ENCODE measurements at places on chromosomes 11 and 22. TPM values are rescaled to one million over a fixed set of nuclear protein-coding genes. Genes with fewer than 3 reads are reported as not detected.

DNA sequence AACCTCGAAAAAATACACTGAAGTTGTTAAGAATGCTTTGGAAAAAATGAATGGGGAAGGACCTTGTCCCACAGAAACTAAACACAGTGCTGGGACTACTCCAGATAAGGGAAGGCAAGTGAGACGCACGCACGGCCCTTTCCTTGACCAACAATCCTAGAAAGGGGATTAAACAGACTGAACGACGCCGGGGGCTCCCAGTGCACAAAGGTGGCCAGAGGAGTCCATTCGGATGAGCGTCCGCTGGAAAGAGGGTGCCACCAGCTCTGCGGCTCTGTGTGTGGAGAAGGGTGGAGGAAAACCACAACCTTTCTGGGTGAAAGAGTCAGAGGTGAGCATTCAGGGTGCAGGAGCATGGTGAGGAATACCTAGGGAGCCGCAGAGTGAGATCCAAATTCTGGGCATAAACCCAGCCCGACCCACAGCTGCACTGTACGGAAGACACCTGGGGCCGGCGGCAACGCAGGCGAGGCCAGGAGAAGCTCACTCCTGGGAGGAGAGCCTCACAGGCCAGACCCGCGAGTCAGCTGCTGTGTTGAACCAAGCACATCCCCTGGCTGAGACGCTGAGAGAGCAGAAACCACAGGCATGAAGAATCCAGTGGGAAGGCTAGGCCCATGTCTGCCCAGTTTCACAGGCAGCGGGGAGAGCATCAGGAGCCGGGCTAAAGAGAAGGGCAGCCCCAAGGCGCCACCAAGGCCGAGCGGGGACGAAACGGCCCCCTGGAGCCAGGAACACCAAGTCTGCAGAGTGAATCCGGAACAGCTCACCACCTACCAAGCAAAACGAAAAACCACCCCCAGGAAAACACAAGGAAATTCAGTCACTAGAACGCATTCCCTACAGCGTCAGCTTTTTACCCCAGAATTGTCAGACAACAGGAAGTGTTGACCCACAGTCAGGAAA, 177.1 kb downstream of the BRD1 start:
- no peak overlapping the region for H3K4me3 ChIP-seq
- H3K27ac ChIP-seq: no peak overlapping the region
- H3K27me3 ChIP-seq: no peaks in the 10 kb centered on the region
- no peaks in the 10 kb centered on the region for H3K36me3 ChIP-seq

- H3K36me3 ChIP-seq: no peaks in the 10 kb centered on the region
- no peaks in the 10 kb centered on the region for H3K4me1 ChIP-seq
- H3K27me3 ChIP-seq: no peaks in the 10 kb centered on the region
- H3K27ac ChIP-seq: no peak overlapping the region
Observed at GRCh38 chr22:27045103-27045947, 387.9 kb downstream of the MIAT start.

DNA sequence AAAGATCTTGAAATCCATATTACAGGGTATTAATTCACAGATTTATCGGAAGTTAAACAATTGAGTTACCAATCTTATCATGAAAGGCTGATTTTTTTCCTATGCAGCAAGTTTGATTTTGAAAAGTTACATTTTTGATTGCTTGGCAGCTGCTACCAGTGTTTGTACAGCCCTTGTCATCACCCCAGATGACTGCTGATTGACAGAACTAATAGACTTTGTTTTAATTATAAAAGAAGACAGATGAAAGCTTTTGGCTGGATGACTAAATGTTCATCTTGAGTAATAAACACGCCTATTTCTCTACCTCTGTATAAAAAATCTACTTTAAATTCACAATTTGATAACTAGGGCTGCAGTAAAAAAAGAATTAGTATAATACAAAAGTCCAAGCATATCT, 259.7 kb downstream of the TTC28 start:
- no peaks in the 10 kb centered on the region for H3K4me1 ChIP-seq
- no peaks in the 10 kb centered on the region for H3K27me3 ChIP-seq
- no peaks in the 10 kb centered on the region for H3K36me3 ChIP-seq
- no peak overlapping the region for H3K4me3 ChIP-seq

- H3K27me3 ChIP-seq: no peaks in the 10 kb centered on the region
- DNase-seq: no peak
- peaks cover 9% of the 10 kb centered on the region for H3K4me1 ChIP-seq
- H3K4me3 ChIP-seq: no peak overlapping the region
- H3K27ac ChIP-seq: no peak overlapping the region
Observed at GRCh38 chr22:29263791-29264276, 3.9 kb downstream of the RHBDD3 start.

DNA sequence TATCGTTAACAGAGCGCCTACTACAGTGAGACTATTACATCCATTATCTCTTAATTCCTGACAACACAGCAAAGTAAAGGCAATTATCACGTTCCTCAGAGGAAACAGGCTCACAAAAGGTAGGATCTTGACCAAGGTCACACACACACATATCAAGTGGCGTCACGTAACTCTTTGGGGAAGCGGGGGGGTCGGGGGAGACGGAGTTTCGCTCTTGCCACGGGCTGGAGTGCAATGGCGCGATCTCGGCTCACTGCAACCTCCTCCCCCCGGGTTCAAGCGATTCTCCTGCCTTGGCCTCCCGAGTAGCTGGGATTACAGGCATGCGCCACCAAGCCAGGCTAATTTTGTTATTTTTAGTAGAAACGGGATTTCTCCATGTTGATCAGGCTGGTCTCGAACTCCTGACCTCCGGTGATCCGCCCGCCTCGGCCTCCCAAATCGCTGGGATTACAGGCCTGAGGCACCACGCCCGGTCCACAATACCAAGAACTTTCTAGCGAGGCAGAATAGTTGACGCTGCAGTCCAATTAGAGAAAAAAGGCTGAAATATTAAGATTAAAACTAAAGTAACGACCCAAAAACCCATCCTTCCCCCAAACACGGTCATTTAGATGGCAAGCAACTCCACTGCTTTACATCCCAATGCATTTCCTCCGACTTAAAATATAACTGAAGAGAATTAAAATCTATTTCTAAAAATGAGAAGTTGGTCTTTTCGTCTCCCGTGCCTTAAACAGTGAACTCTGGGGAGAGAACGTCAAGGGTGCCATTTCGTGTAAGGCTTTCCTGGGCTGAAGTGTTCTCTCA, 1.2 kb downstream of the DDX17 start:
- H3K4me1 ChIP-seq: peaks cover 42% of the 10 kb centered on the region
- peaks cover 8% of the 10 kb centered on the region for H3K36me3 ChIP-seq
- H3K27ac ChIP-seq: peak overlapping the region; percentile 100
- no peaks in the 10 kb centered on the region for H3K27me3 ChIP-seq

DNA sequence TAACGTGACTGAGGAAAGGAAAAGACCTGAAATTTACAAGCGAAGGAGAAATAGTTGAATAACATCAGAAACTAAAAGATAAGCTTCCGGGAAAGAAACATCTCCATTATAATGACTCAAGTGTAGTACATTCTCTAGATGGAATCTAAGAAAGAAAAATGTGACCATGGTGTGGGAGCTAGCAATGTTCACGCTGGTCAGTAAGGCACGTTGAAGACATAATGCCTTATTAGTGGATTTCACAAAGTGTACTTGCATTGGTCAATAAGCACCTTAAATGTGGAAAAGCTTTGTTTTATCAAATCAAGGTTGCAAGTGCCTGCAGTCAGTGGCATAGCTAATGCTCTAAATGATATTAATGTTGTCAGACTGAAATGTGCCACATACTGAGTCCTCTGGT, 2.8 kb upstream of the LARGE1 start:
- H3K36me3 ChIP-seq: no peaks in the 10 kb centered on the region
- peaks cover 4% of the 10 kb centered on the region for H3K27me3 ChIP-seq
- peaks cover 14% of the 10 kb centered on the region for H3K4me1 ChIP-seq

- no peaks in the 10 kb centered on the region for H3K4me1 ChIP-seq
- DNase-seq: no peak
- H3K36me3 ChIP-seq: no peaks in the 10 kb centered on the region
- H3K27ac ChIP-seq: no peak overlapping the region
- no peaks in the 10 kb centered on the region for H3K27me3 ChIP-seq
Observed at GRCh38 chr11:122877732-122878131, 4.8 kb upstream of the JHY start.

Gene UBQLNL
- 0.60 TPM for total RNA-seq

DNA sequence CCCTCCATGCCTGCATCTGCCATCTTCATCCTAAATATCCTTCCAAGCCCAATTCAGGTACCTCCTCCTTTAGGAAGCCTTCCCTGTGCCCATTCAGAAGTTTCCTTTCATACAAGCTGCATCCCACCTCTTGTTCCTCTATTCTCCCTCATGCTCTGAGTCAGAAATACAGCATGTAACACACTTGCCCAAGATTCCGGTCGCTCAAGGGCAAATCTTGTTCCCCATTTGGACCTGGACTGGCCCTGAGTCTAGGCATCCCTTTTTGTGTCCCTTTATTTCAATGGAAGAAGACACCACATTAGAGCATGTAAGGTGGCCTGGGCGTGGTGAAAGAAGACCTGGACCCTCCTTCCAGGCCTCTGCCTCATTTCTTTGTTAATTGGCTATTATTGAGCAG, 38.5 kb downstream of the RTL6 start:
- no peaks in the 10 kb centered on the region for H3K27me3 ChIP-seq
- DNase-seq: no peak
- H3K4me3 ChIP-seq: no peak overlapping the region
- H3K36me3 ChIP-seq: no peaks in the 10 kb centered on the region

- no peak overlapping the region for H3K27ac ChIP-seq
- H3K36me3 ChIP-seq: no peaks in the 10 kb centered on the region
- peak; percentile 21 for DNase-seq
- no peaks in the 10 kb centered on the region for H3K27me3 ChIP-seq
- no peaks in the 10 kb centered on the region for H3K4me1 ChIP-seq
Observed at GRCh38 chr11:129766898-129767604, 48.6 kb upstream of the TMEM45B start.

GRCh38 chr11:14687943-14688627, 44.5 kb downstream of the PDE3B start:
- H3K4me1 ChIP-seq: peaks cover 16% of the 10 kb centered on the region
- DNase-seq: no peak
- no peak overlapping the region for H3K27ac ChIP-seq
- H3K4me3 ChIP-seq: no peak overlapping the region
- no peaks in the 10 kb centered on the region for H3K27me3 ChIP-seq

DNA sequence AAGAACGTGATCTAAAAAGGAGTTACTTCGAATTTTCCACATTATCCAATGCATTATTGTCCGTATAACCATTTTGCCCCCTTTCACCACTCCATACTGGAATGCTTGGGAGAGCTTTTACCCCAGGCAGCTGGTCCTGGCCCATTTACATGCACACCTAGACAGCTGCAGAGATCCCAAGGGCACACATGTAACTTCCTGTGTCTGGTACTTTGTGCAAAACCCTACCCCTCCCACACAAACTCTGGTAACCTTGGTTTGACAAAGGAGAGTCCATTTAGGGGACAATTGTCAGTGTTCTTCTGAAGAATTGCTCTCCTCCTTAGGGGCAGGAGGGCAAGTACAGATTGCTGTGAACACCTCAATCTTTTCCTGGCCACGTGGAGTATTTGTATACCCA, 57.3 kb upstream of the SORL1 start:
- H3K4me3 ChIP-seq: no peak overlapping the region
- no peaks in the 10 kb centered on the region for H3K27me3 ChIP-seq
- DNase-seq: no peak
- H3K27ac ChIP-seq: no peak overlapping the region
- H3K4me1 ChIP-seq: no peaks in the 10 kb centered on the region

Gene NPAT
- 41.4 TPM for total RNA-seq

DNA sequence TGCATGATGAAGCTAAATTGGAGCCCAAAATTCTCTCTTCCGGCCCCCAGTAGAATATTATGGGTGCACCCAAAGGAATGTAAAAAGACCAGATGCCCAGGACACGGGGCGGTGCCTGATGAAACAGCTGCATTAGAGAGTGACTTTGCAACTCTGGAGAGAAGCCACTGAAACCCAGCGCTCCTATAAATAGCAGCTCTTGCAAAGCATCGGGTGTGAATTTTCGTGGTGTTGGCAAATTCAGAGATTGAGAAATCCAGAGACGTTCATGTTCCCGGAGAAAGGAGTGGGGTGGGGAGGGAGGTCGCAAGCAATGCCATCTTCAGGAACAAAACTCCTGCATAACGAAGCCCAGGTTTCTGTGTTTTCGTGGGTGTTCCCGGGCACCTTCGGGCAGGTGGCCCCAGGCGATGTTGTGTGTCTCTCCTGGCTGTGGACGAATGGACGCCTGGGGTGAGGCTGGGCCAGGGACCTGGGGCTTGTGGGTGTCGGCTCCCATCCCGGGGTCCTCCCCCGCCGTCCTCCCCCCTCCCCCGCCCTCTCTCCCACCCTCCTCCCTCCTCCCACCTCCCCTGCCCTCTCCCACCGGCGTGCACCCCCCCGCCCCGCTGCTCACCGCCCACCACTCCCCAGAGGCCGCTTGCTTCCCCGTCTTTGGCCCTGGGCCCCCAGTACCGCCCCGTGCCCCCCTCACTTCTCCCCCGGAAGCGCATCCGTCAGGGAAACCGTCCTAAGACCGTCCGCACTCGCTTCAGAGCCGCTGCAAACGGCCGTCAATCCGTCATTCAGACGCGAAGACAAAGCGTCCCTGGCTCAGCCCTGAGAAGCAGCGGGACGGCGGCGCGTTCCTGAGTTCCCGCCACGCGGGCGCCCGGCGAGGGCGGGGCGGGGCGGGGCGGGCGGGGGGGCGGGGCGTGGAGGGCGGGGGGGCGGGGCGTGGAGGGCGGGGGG, 26.7 kb upstream of the TOLLIP start:
- peak overlapping the region; percentile 59 for H3K4me3 ChIP-seq
- DNase-seq: peak; percentile 63
- peak overlapping the region; percentile 45 for H3K27ac ChIP-seq
- H3K36me3 ChIP-seq: no peaks in the 10 kb centered on the region
- no peaks in the 10 kb centered on the region for H3K27me3 ChIP-seq

DNA sequence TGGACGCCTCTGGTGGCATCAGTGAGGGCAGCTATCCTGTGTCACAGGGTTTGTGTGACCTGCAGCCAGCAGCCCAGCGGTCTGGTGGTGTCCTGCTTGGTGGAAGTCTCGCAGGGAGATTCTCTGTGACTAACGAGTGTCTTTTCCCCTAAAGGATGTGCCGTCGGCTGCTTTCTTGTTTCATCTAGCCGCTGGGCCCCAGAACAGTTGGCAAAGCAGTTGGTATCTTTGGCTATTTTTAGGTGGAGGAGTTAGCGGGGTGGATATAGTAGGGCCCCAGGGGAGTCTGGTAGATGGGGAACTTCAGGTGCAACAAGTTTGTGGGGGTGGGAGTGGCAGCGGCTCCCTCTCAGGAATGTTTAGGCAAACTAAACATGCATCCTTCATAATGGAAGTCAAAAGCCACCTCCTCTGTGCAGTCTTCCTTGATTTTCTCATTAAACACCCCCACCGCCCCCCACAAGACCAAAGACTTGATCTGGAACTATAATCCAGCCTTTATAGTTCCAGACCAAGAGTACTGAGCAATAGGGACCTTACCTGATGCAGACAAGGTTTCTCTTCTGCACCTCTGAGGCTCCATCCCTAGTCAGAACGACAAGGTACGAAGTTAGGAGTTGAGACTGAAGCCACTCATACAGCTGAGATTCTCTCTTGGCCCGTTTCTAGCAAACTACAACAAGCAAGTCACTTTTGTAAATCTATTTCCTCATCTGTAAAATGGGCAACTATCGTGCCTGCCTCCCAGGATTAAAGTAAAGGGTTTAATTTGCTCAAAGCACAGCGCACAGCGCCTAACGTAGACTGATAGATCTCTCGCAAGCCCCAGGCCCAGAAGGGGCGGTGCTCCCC, 1.1 kb upstream of the PELI3 start:
- no peaks in the 10 kb centered on the region for H3K36me3 ChIP-seq
- peak overlapping the region; percentile 78 for H3K4me3 ChIP-seq
- H3K27ac ChIP-seq: peak overlapping the region; percentile 87
- no peaks in the 10 kb centered on the region for H3K27me3 ChIP-seq

Gene B3GAT1
- total RNA-seq: not detected

Gene GRAP2
- total RNA-seq: 156 TPM

- H3K27ac ChIP-seq: no peak overlapping the region
- no peak overlapping the region for H3K4me3 ChIP-seq
- no peaks in the 10 kb centered on the region for H3K4me1 ChIP-seq
- H3K36me3 ChIP-seq: no peaks in the 10 kb centered on the region
Observed at GRCh38 chr22:29152045-29152953, 53.4 kb upstream of the EMID1 start.

Measured in naive thymus-derived CD4-positive, alpha-beta T cell (primary cell).